ENCODE measurements at places on chromosomes 1 and 21. TPM values are rescaled to one million over a fixed set of nuclear protein-coding genes. Genes with fewer than 3 reads are reported as not detected.

The FAM89A gene
- polyA plus RNA-seq = 2.0 TPM

DNA sequence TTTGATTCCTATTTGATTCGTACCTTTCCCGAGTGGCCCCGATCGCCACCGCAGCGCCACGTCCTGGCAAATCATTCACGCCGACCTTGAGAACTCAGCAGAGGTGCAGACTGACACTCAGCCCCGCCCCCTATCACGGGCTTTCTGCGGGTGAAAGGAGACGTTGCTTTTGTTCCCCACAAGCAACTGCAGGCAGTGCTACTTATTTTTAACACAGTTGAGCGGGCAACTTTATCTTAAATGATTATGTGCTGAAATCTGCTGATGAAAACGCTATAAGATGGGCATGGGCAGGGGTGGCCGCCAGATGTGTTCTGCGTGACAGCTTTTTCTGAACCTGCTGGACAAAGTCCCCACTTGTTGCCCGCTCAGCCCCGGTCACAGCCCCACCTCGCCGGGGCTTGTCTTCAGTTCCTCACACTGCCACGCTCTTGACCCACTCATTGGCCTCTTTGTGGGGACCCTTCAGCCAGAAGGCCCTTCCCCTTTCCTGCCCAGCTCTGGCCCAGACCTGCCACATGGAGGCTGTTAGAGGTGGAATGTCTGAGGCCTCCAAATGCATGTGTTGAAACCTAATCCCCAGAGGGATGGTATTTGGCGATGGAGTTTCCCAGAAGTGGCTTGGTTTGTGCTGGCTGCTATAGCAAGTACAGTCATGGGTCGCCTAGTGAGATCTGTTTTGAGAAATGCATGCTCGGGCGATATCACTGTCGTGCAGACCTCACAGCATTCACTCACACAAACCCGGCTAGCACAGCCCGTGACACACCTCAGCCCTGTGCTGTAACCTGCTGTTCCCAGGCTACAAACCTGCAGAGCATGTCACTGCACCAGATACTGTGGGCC is 15.7 kb upstream of the PDXK start:
- no peak for DNase-seq

- no peak for DNase-seq
Measured at GRCh38 chr1:211318576-211319280, 7.9 kb upstream of the TRAF5 start.

- DNase-seq = no peak
Measured at GRCh38 chr1:30716646-30717045, 6.7 kb downstream of the MATN1 start.

The SUSD4 gene
- 0.50 TPM for polyA plus RNA-seq

The IBA57 gene
- polyA plus RNA-seq = 1.9 TPM

DNA sequence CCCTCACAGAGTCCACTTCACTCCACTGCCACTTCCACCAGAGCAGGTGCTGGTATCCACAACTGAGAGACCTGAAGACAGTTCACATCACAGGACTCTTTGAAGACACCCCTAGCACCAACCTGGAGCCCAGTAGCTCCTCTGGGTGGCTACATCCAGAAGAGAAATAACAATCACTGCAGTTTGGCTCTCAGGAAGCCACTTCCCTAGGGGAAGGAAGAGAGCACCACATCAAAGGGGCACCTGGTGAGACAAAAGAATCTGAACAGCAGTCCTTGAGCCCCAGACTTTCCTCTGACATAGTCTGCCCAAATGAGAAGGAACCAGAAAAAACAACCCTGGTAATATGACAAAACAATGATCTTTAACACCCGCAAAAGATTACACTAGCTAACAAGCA is 113.2 kb downstream of the TENT5C start:
- DNase-seq = no peak

All from CD14-positive monocyte (primary cell).